ENCODE measurements at places on chromosomes 4 and X.

GRCh38 chrX:15497865-15498264 is 2.7 kb upstream of the BMX start:
- no peak for DNase-seq

DNA sequence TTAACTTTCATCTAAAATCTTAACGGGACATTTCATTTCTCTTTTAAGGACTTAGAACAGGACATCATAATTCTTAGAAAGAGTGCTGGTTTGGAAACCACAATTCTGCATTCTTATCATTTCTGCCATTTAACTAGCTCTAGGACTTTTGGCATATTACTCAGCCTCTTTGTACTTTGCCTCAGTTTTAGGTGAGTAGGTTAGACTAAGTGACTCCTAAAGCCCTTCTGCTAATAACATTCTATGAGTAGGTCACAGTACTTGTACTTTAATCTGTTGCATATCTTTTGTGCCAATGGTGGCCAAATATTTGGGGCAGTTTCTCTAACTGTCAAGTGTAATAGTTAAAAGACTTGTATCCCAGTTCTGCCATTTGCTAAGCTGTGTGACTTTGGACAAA is 115.4 kb upstream of the NUDT6 start:
- no peak for DNase-seq

- DNase-seq, result no peak
Measured at GRCh38 chr4:15585331-15585730, 69.8 kb downstream of the FBXL5 start.

DNA sequence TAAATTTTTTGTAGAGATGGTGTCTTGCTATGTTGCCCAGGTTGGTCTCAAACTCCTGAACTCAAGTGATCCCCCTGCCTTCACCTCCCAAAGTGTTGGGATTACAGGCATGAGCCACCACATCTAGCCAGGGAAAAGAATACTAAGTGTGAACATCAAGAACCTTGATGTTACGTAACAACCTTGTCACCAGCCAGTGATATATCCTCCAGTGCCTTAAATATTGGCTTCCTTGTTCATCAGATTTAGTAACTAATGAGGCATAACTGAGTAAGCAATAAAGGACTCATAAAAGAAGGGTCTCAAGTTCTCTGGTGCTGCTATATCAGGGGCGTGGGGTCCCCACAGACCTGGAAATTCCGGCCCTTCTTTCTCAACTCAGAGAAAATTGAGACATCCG is 60.5 kb upstream of the ENPEP start:
- no peak for DNase-seq

DNA sequence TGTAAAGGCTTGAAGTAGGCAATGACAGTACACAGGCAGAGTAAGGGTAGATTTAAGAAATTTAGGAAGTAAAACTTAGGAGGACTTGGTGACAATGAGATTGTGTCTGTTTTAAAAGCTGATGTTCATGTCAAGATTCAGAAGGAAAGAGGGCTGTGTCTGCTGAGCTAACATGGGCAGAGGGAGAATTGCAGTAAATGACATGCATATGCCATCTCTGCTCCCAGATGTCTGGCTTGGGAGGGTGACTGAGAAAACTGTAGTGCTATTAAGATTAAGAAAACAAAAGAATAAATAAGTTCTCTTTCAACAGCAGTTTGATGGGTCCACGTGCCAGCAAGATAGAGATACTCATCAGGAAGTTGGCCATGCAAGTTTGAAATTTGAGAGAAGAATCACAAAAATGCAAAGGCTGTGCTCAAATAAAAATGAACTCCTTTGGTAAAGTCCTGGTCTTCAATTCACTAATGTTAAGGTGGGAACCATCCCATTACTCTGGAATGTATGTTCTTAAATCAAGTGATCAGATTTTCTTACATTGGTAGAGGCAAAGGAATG is 7.2 kb downstream of the NFXL1 start:
- no peak for DNase-seq

- no peak for DNase-seq
Measured at GRCh38 chr4:113524096-113524495, 237.4 kb downstream of the CAMK2D start.

GRCh38 chr4:73401412-73401811 is 2.7 kb upstream of the ALB start:
- DNase-seq, result no peak

DNA sequence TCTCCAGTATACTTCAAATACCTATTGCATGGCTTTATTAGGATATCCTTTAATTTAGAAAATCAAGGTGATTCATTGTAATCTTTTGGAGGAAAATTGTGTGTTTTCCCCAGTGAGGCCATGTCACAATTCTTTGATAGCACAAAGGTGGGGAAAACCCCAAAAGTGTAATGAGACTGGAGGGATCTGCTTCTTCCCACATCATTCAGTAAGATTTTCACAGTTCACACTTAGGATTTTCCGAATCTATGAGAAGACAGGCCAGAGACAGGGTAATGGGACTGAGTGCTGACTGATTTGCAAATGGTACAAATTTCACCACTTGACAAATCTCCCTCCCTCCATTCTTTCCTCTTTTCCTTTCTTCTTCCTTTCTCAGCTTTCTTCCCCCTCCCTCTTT is 181.1 kb downstream of the MGST2 start:
- no peak for DNase-seq

- no peak for DNase-seq
Measured at GRCh38 chr4:185254434-185254833, 45.0 kb downstream of the SNX25 start.

DNA sequence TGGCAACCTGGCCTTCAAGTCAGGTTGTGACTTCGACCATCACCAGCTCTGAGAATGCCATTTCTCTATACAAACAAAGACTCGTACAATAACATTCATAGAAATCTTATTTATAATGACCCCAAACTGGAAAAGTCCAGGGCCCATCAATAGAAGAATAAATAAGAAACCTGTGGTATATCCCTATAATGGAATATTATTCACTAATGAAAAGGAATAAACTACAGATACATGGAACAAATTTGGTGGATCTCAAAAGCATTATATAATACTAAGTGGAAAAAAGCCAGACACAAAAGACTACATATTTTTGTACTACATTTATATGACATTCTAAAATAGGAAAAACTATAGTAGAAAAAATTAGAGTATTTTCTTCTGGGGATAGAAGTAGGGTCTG is 109.4 kb upstream of the INPP4B start:
- no peak for DNase-seq

- DNase-seq, result no peak
Measured at GRCh38 chrX:97685753-97686152, 802.0 kb downstream of the RPA4 start.

DNA sequence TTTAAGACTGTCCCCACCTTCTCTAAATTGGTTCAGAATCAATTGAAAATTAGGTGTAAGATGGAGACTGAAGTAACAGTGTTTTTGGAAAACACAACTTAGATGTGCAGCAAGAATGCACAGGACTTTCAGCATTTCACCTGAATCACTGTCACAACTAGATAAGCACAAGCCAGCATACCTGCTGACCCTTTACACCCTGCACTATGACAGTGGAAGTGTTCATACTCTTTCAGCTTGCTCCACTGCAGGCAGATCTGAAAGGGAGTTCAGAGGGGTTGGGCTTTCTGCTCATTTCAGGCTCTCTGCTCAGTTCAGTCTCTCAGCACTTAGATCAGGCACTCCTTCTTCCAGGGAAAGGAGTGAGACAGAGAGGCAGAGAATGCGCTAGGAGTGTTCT is 22.8 kb downstream of the DCUN1D4 start:
- DNase-seq, result no peak

DNA sequence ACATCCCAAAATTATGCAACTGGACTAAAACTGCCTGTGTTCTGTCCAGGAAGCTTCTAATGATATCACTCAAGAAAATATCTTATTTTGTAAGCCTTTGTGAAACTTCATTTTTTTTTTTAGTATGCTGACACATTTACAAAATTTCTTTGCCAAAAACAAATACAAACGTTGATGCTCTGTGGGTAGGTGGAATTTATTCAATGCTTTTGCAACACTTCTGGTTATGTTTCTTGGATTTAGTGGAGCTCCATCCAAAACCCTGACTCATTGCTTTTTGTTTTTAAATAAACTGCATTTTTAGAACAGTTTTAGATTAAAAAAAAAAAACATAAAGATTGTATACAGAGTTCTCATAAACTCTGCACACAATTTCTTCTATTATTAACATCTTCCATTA is 250.9 kb upstream of the MAOA start:
- no peak for DNase-seq

DNA sequence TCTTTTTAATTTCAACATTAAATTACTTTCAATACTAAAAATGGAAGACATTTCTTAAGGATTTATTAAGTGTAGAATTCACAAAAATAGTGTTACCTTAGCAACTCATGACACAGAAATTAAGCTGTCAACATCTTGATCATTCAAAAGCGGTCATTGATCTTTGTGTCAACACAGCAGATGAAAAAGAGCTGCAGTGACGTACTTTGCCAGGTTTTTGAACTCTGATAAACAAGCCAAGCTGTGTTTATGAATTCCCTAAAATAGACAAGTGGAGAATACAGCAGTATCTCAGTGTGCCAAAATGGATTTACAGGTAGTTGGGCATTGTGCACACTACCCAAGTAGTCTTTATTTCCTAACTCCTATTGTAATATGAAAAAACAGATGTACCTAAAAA is 1141.8 kb upstream of the PCDH7 start:
- DNase-seq, result no peak

- no peak for DNase-seq
Measured at GRCh38 chrX:49291615-49292337, 11.7 kb upstream of the GAGE10 start.

DNA sequence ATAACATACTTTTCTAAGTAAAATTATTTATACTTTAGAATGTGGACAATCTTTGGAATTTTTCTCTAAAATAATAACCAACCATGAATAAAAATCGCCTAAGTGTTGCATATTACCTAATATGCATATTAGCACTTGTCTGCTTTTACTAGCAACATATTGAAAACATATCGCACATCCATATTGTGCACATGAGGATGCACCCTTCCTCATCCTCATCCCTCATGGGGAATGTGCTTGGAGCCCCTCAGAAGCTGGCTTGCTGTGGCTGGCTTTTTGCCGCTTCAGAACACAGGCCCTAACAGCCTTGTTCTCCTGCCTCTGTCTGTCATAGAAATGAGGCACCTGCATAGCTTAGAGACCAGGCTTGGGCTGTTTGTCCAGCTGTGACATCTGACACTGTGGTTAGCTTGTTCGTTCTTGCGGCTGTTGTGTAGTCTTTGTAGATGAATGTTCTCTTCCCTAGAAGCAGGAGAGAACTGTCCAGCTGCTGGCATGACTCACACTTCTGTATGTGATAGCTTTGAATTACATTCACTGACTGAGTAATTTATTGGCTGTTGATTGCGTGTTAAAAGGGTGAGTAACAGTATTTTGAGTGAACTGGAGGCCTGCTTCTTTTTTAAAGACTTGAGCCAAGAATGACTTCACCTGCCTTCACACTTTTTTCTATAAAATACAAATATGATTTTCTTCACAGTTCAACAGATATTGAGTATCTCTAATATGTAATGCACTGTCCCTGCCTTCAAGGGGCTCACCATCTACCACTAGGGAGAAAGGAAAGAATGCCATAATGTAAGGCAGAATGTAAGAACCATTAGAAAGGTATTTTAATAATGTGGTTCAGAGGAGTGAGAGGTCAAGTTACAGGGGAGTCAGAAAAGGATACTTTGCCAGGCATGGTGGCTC is 81.9 kb downstream of the HMGB2 start:
- DNase-seq, result no peak

GRCh38 chr4:150583287-150584110 is 1.5 kb downstream of the MAB21L2 start:
- DNase-seq, result no peak

All from amygdala (tissue), 56 donors.